Stimulated activated CD4-positive, alpha-beta T cell treated with anti-CD3 and anti-CD28 coated beads, Interleukin-12 subunit alpha, Interleukin-12 subunit beta, amount 100 ng/mL, for 4 hours (primary cell): ENCODE measurements at places on chromosomes 7 and 10.
A peak's percentile ranks its signal among the peaks of the same experiment; 100 is the strongest.

DNA sequence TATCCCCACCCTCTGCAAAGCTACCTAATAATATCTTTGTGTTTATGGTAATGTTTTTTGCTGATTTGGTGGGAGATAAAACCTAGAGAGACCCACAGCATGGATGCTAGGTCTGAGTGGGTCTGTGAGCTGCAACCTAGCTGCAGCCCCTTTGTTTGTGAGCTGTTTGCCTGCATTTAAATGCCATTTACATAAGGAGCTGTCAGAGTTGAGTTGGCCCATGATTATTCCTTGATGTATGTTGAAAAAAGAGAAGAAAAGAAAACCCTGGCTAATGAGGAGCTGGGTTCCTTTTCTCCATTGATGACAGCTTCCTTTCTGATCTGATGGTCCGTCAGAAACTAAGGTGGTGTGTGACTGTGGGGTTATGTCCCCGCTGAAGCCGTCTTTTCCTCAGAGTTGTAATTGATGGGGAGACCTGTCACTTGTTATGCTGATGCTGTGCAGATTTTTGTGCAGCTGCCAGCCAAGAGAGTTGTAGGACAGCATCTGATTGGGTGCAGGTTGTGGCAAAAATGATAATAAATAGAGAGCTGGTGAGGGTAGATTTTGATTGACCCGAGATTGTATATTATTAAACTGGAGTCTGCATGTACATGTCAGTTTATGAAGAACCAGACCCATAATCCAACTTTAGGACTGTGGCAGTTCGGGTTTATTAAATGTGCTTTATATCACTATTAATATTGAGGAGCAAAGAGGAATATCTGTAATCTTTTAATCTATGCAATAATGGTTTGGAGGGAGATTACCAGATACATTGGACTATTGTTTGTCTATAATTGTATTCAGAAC lies 219.8 kb downstream of the AUTS2 start:
- no peak for DNase-seq

GRCh38 chr7:34362621-34363020 lies 295.4 kb upstream of the NPSR1 start:
- no peak for DNase-seq

GRCh38 chr10:30819341-30820181 lies 190.0 kb upstream of the LYZL2 start:
- DNase-seq: no peak

DNA sequence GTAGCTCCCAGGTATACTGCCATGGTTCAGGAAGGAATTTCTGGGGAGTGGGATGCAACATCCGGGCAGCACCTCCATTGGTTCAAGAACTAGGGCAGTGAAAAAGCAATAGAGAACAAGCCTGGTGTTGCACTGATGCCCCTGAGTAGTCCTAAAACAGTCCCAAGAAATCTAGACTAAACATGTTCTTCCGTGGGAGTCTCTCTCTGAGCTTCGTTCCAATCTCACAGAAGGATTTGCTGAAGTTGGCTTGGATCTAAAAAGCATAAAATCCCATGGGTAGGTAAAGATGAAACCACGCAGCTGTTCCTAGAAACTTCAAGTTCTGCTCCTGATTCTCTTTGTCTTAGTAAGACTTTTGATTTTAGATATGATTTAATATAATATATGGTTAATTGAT lies 154.5 kb downstream of the PLXDC2 start:
- DNase-seq: no peak

- DNase-seq: peak; percentile 25
Observed at GRCh38 chr7:2099048-2099957, 133.4 kb downstream of the MAD1L1 start.

DNA sequence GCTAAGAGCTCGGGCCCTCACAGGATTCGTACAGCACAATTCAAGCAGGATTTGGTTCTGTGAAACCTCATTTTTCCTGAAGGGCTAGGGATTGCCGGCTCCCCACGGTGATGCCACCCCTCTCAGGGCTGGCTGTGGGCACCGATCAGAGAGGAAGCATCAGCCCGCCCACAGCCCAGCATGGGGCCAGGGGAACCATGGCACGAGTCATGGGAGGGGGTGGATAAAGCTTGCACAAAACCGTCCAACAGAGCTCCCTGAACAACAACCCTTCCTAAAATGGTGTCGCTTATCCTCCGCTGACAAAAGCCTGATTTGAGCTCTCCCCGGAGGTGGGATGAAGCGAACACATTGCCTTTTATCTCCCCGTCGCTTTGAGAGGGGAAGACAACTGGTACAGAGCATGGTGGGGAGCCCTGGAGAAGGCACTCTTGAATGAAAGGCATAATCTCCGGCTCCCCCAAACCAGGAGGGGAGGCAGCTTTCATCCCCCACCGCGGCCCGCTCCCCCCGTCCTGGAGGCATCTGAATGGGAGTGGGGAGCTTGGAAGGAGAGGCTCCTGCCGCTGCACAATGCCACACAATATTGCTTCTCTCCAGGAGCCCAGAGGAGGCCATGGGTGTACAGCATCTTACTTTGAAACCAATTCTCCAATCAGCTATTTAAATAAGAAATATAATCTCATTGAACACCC lies 144.0 kb downstream of the RPS24 start:
- DNase-seq: no peak

DNA sequence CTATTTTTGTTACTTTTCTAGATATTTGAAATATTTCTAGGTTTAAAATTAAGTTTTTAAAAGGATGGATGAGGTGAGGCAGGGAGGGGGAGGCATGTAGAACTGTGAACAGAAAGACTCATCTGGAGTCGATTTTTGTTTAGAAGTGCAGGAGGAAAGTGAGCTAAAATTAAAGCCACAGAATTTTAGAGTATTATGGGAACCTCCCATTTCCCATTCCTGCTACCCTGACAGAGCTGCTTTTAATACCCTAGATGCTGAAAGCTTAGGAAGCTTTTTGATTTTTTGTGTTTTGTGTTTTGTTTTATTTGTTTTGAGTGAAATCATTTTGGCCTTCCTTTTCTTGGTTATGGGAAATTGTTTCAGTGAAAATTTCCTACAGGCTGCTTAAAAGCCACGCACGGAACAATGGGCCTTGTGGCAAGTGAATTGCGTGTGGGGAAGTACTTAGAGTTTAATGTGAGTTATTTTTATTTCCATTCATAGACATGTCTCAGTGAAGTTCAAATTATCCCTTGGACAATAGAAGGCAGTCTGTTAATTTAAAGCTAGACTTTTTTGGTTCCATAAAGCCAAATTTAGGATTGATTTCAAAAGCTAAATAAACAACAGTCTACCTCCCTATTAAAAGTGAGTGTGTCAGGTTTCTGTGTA lies 102.0 kb upstream of the HDAC9 start:
- no peak for DNase-seq

DNA sequence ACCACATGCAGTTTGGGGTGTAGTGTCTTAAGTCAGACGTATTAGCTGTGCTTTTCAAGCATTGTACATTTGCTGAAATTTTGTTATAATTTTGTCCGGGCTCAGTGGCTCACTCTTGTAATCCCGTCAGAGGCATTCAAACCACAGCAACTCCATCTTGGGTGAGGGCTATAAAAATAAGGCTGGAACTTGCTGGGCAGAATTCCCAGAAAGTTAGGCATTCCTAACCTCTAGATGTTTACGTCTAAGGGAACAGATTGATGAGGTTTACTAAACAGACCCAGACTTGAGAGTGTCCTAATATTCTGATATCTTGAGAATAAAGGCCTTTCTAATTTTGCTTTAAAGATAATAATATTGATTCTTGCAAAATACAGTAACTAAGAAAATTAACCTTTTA lies 957.8 kb downstream of the NXPH1 start:
- no peak for DNase-seq

- no peak for DNase-seq
Observed at GRCh38 chr7:101586906-101587677, 42.0 kb downstream of the MYL10 start.

- DNase-seq: no peak
Observed at GRCh38 chr7:132708470-132708869, 132.2 kb upstream of the PLXNA4 start.

GRCh38 chr7:129665013-129665401 lies 53.5 kb downstream of the NRF1 start:
- DNase-seq: no peak

GRCh38 chr10:95616446-95616845 lies 40.1 kb downstream of the ALDH18A1 start:
- no peak for DNase-seq

DNA sequence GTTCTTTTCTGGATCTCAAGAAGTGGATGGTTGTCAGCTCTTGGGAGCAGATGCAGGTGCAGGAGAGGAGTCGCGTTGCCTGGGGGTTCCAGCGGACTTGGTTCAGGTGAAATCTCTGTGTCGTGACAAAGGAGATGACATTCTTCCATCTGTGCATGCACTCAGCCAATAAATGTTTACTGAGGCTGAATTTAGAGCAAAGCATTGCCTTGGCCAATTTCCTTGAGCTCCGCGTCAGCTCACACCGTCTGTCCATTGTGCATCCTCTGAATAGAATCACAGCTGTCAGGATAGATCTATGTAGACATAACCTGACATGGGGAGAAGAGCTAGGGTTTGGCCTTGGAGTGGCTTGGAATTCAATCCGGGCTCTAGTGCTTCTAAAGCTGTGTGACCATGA lies 343.7 kb downstream of the GLRX3 start:
- DNase-seq: no peak

DNA sequence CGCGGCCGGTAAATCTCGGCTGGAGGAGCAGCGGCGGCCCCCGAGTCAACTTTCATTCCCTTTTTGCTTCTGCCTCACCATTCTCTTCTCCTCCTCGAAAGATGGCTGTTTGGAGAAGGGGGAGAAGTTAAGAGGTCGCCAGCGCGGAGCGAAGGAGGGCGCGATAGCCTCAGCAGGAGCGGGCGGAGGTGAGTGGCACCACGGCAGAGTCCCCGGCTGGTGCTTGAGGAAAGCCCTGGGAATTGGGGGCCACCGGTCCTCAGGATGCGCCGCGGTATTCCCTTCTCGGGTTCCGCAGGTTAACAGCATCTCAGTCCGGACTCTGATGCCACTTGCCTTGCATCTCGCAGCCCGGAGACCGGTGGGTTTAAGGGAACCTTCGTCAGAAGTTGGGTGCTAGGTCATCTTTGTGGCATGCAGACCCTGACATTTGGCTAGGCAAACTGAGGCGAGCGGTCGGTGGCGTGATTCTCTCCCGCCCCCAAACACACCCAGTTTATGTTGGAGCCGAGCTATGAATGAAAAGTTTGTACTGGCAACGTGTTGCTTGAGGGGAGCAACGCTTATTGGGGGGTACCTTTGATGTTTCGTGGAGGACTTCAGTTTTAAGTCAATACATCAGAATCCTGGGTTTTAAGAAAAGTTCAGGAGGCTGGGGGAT lies 59.5 kb upstream of the PRPS1L1 start:
- no peak for DNase-seq

DNA sequence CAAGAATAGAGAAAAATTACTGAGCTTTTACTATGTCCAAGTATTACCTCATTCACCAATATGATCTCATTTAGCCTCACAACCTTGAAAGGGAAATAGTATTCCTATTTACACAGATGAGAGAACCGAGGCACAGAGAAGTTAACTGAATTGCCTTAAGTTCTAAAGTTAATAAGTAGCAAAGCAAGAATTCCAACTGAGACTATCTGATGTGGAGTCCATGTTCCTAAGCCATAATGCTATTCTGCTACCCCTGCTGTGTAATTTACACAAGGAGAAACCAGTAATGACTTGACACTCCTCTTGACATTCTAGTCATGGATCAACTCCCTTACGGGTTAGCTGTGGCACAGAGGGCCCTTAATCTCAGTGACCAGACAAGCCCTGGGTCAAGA lies 60.7 kb downstream of the ABCB4 start:
- DNase-seq: no peak

- no peak for DNase-seq
Observed at GRCh38 chr7:30728591-30729100, 23.3 kb upstream of the INMT start.

DNA sequence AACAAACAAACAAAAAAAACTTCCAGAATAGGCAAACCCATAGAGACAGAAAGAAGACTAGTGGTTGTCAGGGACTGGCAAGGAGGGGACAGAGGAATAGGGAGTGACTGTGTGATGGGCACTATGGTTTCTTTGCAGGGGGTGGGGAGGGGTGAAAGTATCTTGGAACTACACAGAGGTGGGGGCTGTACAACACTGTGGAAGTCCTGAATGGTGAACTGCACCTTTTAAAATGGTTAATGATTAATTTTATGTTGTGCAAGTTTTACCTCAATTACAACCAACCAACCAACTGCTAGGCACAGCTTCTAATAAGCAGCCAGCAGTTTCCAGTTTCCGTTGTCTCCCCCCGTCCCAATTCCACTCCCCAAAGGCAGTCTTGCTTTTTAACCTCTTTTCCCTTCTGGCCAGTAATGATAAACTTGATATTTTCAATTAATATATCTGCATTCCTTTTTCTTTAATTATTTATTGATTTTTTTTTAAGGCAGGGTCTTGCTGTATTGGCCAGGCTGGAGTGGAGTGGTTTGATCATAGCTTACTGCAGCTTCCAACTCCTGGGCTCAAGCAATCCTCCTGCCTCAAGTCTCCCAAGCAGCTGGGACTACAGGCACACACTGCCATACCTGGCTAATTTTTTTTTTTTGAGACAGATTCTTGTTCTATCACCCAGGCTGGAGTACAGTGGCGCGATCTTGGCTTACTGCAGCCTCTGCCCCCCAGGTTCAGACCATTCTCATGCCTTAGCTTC lies 46.8 kb downstream of the HIP1 start:
- no peak for DNase-seq

GRCh38 chr7:5758753-5759335 lies 22.6 kb downstream of the RNF216 start:
- no peak for DNase-seq

- DNase-seq: peak; percentile 18
Observed at GRCh38 chr7:73683788-73684693, 644 bp downstream of the BUD23 start.

- DNase-seq: no peak
Observed at GRCh38 chr7:123916240-123916724, 8.8 kb upstream of the SPAM1 start.

- no peak for DNase-seq
Observed at GRCh38 chr10:132439025-132439388, 42.0 kb downstream of the PWWP2B start.

DNA sequence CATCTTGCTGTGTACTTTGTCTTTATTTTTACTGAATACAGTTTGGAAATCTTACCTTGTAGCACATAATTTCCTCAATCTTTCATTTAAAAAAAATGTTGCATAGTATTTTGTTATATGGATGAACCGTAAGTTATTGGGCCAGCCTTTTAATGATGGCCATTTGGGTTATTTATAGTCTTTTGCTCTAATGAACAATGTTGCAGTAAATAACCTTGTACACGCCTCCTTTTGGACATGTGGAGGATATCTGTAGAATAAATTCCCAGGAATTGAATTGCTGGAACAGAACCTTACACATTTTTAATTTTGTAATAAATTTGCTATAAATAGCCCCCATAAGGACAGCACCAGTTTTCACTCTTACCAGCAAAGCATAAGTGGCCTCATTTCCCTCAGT lies 12.7 kb upstream of the PRF1 start:
- DNase-seq: no peak

DNA sequence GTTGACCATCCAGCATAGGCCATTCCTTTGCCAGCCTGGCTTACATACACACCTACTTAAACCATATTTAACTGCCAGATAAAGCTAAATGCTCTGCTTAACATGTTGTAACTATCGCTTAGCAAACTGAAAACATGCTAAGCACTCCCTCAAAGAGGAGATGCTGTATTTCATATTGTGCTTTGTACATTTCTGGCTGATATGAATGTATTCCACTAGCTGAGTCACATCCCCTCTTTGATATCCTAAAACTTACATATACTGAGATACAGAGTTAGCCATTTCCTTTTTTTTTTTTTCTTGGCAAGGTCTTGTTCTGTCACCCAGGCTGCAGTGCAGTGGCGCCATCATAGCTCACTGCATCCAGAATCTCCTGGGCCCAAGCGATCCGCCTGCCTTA lies 99.4 kb downstream of the TPST1 start:
- DNase-seq: no peak

- DNase-seq: no peak
Observed at GRCh38 chr7:85275204-85275603, 88.3 kb upstream of the SEMA3D start.
